Stimulated activated CD4-positive, alpha-beta T cell treated with anti-CD3 and anti-CD28 coated beads, Interleukin-12 subunit alpha, Interleukin-12 subunit beta, amount 100 ng/mL, for 48 hours (primary cell): ENCODE measurements at places on chromosomes 13 and 19.

DNA sequence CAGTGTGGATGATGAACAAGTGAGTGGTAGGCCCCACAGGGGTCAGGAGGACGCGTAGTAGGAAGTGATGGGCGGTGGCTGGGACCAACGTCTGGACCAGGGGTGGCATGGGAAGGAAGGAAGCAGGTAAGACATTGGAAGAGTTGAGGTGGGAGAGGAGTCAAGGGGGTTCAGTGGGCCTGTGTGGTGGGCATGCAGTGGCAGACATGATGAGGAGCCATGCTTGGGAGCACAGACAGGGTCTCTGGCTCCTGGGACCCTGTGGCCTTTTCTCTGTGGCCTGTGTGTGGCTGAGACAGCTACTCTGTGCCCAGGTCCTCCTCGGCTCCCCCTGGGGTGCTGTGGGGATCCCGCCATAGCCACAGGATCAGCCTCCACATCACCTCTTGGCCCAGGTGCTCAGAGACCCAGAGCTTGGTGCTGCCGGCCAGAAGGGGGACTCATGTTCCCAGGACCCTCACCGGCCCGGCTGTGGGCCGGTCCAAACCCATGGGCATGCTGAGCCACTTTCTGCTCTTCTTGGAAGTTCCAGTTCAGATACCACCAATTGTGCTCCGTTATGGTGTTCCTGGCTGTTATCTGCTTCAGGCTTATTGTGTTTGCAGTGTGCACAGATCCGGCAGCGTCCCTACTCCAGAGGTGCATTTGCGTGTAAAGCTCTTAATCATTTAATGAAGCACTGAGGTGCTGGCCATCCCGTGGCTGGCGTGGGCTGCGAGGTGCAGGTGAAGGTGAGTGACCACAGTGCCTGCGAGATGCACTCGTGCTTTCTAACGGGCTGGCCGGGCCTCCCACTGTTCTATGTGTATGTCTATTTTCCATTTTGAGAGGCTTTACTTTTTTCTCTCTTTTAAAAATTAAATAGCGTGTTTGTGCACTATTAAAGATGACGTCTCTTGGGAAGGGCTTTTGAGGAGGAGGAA, 147.9 kb downstream of the TEX29 start:
- DNase-seq = no peak

DNA sequence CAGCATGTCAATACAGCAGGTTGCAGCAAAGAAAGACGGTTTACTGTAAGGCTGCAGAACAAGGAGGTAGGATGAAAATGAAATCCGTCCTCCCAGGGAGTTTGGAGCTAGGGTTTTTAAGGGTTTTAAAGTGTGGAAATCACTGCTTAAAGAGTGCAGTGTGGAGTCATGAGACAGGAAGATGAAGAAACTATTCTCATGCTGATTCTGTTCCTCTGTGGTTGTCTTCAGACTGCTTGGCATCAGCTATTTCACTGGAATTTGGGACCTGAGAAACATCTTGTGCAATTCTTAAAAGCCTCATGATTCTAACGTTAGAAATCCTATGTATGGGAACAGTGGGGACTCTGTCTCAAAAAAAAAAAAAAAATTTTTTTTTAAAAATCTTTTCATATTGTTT, 11.4 kb downstream of the ZNF331 start:
- DNase-seq = no peak

DNA sequence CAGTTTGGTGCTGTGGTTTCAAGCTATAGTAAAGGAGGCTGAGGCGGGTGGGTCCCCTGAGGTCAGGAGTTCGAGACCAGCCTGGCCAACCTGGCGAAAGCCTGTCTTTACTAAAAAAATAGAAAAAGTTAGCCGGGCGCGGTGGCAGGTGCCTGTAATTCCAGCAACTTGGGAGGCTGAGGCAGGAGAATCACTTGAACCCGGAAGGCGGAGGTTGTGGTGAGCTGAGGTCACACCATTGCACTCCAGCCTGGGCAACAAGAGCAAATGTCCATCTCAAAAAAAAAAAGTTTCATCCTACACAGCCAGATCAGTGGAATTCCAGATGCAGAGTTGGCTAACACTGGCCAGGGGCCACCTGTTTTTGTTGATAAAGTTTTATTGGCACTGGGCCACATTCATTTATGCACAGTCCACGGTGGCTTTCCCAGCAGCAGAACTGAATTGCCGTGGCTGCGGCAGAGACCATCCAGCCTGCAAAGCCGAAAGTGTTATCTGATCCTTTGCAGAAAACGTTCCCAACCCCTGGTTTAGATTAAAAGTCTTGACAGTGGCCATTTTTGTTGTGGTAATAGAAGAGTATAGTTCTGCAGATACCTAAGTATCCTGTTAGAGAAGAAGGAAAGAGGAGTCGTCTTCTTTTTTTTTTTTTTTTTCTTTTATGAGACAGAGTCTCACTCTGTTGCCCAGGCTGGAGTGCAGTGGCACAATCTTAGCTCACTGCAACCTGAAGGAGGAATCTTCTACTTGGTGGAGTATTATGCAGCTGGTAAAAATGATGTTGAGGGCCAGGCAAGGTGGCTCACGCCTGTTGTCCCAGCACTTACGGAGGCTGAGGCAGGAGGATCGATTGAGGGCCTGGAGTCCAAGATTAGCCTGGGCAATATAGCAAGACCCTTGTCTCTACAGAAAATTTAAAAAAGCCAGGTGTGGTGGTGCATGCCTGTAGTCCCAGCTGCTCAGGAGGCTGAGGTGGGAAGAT, 8.7 kb downstream of the NCLN start:
- no peak for DNase-seq

GRCh38 chr13:43895940-43896339, 16.2 kb downstream of the LACC1 start:
- no peak for DNase-seq

DNA sequence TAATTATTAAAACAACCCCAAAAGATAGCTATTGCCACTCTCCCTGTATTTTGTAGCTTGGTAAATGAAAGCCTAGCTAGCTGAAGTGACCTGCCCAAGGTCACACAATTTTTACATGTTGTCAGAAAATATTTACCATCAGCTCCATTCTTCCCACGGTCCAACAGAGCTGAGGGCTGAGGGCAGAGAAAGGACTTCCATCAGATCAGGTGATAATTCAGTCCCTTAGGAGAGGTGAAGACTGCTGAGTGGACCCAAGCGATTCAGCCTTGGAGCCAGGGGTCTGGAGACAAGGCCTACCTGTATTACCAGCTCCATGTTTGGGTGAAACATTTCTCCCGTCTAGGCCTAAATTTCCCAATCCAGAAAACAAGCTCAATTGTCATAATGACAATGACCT, 149.5 kb upstream of the TSHZ3 start:
- DNase-seq = no peak
